ENCODE measurements at places on chromosomes 5 and 9. TPM values are rescaled to one million over a fixed set of nuclear protein-coding genes. Genes with fewer than 3 reads are reported as not detected.

GRCh38 chr5:36492984-36493654 lies 113.3 kb upstream of the SLC1A3 start:
- no peak for DNase-seq

GRCh38 chr9:105405514-105406131 lies 42.2 kb upstream of the FSD1L start:
- no peak for DNase-seq

- DNase-seq, result no peak
Measured at GRCh38 chr9:114606597-114607207, 4.4 kb upstream of the TMEM268 start.

DNA sequence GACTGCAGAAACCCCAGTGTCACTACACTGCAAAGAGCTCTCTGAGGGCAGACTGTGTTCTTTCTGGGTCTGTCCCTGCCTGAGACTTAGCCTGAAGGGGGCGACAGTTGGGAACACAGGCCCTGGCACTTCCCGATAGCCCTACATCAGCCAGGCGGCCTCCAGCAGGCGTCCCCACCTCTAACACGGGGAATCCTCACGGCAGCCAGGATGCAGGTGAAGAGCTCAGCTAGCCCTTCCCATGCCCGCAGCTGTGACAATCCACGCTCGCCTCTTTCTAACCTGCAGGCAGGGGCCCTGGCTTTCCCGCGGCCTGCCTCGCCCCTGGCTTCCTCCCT lies 5.9 kb downstream of the MED22 start:
- no peak for DNase-seq

Gene QRFP
- polyA plus RNA-seq, result 0.30 TPM

- DNase-seq, result no peak
Measured at GRCh38 chr9:23740531-23740930, 85.5 kb downstream of the ELAVL2 start.

DNA sequence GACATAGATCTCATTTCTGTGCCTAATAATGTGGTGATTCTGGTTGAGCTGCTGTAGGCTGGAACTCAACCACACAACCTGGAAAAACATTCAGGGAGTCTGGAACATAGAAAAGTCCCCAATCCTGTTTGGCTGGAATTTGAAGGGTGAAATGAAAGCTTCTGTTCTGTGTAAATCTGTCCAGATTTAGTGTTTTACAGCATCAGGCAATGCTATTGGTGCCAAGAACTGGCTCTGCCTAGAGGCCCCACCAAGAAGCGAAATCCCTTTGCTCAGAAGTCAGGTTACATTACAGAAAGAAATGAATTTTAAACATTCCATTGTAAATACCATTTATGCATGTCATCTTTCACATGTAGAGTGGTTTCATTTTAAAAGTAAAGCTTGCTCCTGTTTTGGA lies 56.3 kb downstream of the TMEM174 start:
- DNase-seq, result no peak

Gene DBH
- 0.90 TPM for polyA plus RNA-seq
